Lung (tissue), 17 donors: ENCODE measurements at places on chromosomes 12 and 14. TPM values are rescaled to one million over a fixed set of nuclear protein-coding genes. Genes with fewer than 3 reads are reported as not detected.

The CATSPERB gene
- total RNA-seq: 9.0 TPM

The PLEKHG3 gene
- total RNA-seq: 43.5 TPM

DNA sequence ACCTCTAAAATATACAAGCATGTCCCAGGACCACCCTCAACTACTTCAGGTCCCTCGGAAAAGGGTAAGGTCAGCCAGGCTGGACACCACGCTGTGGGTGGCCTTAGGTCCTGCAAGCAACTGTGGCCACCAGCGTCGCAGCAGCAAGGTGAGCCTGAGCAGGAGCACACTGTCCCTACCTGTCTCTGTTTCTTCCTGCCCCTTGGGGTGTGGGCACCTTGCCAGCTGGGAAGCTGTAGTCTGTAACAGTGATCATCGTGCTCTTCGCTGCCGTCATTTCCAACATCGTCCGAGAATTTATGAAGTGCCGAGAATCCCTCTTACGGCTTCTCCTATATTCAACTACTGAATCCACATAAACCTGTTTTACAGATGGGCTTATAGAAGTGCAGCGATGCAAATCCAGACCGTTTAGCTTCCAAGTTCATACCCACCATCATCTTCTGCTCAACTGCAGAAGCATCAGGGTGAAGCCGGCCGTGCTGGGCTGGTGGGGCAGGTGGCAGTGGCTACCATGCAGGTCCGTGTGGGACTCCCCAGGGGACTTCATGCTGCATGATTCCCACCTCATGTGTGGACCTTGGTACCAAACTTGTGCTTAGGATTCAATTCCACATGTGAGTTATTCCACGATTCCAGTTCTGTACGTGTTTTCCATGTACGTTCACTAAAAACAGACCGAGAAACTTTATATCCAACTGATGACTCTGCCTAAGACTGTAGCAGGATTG, 361.3 kb upstream of the SFSWAP start:
- no peak overlapping the region for H3K4me3 ChIP-seq
- H3K27ac ChIP-seq: no peak overlapping the region
- DNase-seq: no peak
- H3K36me3 ChIP-seq: no peaks in the 10 kb centered on the region
- no peaks in the 10 kb centered on the region for H3K4me1 ChIP-seq
- H3K27me3 ChIP-seq: no peaks in the 10 kb centered on the region

GRCh38 chr12:24822121-24822899, 126.6 kb downstream of the BCAT1 start:
- no peak overlapping the region for H3K27ac ChIP-seq
- H3K36me3 ChIP-seq: no peaks in the 10 kb centered on the region
- no peaks in the 10 kb centered on the region for H3K27me3 ChIP-seq
- no peak for DNase-seq
- H3K4me1 ChIP-seq: no peaks in the 10 kb centered on the region
- no peak overlapping the region for H3K4me3 ChIP-seq

DNA sequence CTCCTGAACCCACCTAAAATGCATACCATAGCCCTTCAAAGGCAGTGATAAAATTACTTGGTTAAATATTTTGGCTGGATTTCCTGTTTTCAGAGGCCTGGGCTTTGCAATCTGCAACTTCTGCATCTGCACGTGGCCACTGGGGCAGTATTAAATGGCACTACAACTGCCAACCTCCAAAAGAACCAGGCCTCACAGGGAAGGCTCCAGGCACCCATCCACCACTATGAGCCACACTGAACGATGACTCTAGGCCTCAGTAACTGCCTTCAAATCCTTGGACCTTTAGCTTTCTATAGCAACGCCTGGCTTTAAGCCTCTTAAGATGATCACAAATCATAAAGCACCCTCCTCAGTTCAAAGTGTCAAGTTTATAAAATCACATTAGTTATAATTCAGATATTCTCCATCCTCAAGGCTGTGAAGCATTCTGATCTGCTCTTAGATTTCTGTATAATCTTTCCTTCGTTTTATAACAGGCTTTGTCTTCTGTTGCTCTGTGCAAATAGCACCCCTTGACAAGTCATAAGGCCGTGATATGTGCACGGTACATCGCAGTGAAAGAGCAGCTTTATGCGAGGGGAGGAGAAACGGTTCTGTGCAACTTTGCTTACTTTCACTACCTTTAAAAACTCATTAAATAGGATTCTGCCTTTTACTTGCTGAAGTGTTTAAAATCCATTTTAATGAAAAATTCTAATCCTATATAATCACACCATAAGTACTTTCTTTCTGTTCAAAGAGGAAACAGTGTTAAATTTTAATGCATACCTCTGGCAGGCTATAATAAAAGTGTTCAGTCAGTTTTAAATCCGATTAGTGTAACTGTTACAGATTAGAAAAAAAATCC, 196.4 kb upstream of the G2E3 start:
- no peak for DNase-seq
- no peak overlapping the region for H3K4me3 ChIP-seq
- H3K27me3 ChIP-seq: no peaks in the 10 kb centered on the region
- no peaks in the 10 kb centered on the region for H3K36me3 ChIP-seq
- H3K27ac ChIP-seq: no peak overlapping the region

- DNase-seq: no peak
- no peaks in the 10 kb centered on the region for H3K36me3 ChIP-seq
- peak overlapping the region; percentile 61 for H3K27ac ChIP-seq
- no peak overlapping the region for H3K4me3 ChIP-seq
- H3K27me3 ChIP-seq: no peaks in the 10 kb centered on the region
Measured at GRCh38 chr12:6265038-6265405, 45.5 kb upstream of the PLEKHG6 start.

DNA sequence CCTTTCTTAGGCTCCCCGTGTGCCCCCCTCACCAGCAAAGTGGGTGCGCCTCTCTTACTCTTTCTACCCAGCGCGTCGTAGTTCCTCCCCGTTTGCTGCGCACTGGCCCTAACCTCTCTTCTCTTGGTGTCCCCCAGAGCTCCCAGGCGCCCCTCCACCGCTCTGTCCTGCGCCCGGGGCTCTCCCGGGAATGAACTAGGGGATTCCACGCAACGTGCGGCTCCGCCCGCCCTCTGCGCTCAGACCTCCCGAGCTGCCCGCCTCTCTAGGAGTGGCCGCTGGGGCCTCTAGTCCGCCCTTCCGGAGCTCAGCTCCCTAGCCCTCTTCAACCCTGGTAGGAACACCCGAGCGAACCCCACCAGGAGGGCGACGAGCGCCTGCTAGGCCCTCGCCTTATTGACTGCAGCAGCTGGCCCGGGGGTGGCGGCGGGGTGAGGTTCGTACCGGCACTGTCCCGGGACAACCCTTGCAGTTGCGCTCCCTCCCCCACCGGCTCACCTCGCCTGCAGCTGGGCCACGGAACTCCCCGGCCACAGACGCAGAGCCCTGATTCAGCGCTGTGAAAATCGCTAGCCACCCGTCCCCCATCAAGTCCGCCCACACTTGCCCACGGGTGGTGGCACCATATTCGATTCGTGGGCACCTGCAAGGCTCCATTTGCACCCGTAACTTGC, 1.3 kb downstream of the TMEM233 start:
- H3K27ac ChIP-seq: peak overlapping the region; percentile 51
- peak overlapping the region; percentile 62 for H3K4me3 ChIP-seq
- no peak for DNase-seq
- no peaks in the 10 kb centered on the region for H3K36me3 ChIP-seq

DNA sequence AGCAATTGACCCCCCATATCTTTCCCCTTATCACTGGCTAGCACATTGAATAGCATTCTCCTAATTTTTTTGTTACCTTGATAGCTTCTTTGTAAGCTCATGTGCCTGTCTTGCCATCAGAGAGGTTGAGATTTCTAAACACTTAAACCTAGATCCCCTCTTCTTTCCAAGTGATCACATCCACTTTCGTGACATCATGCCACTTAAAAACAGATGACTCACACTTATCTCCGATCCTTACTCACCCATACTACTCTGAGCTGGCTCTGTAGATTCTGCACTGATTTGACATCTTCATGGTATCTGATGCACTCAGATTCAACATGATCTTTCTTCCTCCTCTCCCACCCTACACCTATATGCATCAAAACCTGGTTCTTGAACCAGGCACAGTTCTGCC, 10.5 kb downstream of the GPR137C start:
- H3K36me3 ChIP-seq: no peaks in the 10 kb centered on the region
- no peak for DNase-seq
- H3K27ac ChIP-seq: no peak overlapping the region
- no peaks in the 10 kb centered on the region for H3K27me3 ChIP-seq

GRCh38 chr14:42002141-42002540, 395.5 kb downstream of the LRFN5 start:
- H3K4me1 ChIP-seq: no peaks in the 10 kb centered on the region
- H3K27ac ChIP-seq: no peak overlapping the region
- no peak overlapping the region for H3K4me3 ChIP-seq

GRCh38 chr14:54738009-54738408, 164.6 kb downstream of the GCH1 start:
- no peak overlapping the region for H3K27ac ChIP-seq
- H3K4me1 ChIP-seq: no peaks in the 10 kb centered on the region
- no peak for DNase-seq
- no peaks in the 10 kb centered on the region for H3K27me3 ChIP-seq
- no peak overlapping the region for H3K4me3 ChIP-seq
